ENCODE measurements at places on chromosomes 7 and 10. TPM values are rescaled to one million over a fixed set of nuclear protein-coding genes. Genes with fewer than 3 reads are reported as not detected.

The HKDC1 gene
- total RNA-seq, result 0.13 TPM

The WDR86 gene
- total RNA-seq, result 1.7 TPM

The TAS2R5 gene
- 0.39 TPM for total RNA-seq

The ABCA13 gene
- 0.08 TPM for total RNA-seq

The SHOC2 gene
- total RNA-seq, result 25.5 TPM

The PPP1R9A gene
- total RNA-seq, result 0.24 TPM

The EBLN1 gene
- total RNA-seq, result not detected

The PLEKHS1 gene
- total RNA-seq, result not detected

The ATP5MK gene
- 238 TPM for total RNA-seq

The OR6V1 gene
- total RNA-seq, result not detected

The PYROXD2 gene
- 8.3 TPM for total RNA-seq

The TDRD1 gene
- not detected for total RNA-seq

The GHRHR gene
- not detected for total RNA-seq

The LEP gene
- not detected for total RNA-seq

The PKD1L1 gene
- total RNA-seq, result not detected

The CHST15 gene
- 13.3 TPM for total RNA-seq

The RBM48 gene
- 9.4 TPM for total RNA-seq

All from epithelial cell of alveolus of lung (primary cell).